Dorsolateral prefrontal cortex (tissue), 122 donors: ENCODE measurements at places on chromosomes 12 and 14.

DNA sequence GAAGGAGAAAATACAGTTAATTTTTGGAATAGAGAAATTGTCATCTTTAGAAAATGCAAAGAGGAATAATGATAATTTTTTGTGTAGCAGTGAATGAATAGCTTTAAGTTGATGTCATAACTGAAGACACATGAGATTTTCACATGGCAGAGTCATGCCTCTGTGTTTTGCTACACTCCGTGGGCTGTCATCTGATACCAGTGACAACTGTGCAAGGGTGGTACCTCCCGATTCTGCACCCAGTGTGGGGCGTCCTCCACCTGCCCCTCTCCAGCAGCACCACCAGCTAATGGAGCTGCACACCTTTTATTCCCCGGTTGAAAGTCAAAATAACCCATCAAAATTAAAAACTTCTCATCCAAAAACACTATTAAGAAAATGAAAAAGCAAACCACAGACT is 47.2 kb downstream of the ANKRD9 start:
- DNase-seq, result no peak

GRCh38 chr12:67358781-67359338 is 89.7 kb downstream of the CAND1 start:
- DNase-seq, result no peak

DNA sequence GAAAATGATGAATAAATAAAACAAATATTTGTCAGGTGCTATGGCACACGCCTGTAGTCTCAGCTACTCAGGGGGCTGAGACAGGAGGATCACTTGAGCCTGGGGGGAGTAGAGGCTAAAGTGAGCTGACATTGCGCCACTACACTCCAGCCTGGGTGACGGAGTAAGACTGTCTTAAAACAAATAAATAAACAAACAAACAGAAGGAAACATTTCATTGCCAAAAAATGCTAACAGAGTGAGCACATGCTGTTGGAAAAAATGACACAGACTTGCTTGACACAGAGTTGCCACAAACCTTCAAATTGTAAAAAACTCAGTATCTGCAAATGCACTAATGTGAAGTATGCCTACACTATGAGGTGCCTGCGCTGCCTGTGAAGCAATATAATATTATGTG is 50.8 kb upstream of the AP4S1 start:
- DNase-seq, result no peak

- no peak for DNase-seq
Measured at GRCh38 chr12:32561931-32562341, 117.2 kb upstream of the DNM1L start.

GRCh38 chr12:8664228-8664913 is 1.7 kb upstream of the MFAP5 start:
- DNase-seq, result no peak

DNA sequence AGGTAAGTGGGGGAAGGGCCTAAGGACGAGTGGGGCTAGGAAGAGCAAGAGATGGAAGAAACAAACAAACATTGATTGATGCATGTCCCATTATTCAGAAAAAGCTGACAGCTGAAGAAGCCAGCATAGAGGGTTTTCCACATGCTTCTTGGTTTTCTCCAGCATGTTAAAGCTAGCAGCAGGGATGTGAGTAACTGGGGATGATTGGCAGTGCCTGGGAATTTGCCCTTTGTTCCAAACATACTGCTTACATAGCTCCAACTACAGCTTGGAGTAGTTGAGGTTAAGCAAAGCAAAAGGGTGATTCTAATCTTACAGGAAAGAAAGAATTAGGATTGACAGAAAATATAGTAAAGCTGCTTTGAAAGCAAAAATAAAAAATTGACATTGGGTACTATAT is 68.0 kb upstream of the IFNG-AS1 start:
- no peak for DNase-seq

GRCh38 chr12:50567926-50568325 is 63.1 kb downstream of the DIP2B start:
- DNase-seq, result no peak

DNA sequence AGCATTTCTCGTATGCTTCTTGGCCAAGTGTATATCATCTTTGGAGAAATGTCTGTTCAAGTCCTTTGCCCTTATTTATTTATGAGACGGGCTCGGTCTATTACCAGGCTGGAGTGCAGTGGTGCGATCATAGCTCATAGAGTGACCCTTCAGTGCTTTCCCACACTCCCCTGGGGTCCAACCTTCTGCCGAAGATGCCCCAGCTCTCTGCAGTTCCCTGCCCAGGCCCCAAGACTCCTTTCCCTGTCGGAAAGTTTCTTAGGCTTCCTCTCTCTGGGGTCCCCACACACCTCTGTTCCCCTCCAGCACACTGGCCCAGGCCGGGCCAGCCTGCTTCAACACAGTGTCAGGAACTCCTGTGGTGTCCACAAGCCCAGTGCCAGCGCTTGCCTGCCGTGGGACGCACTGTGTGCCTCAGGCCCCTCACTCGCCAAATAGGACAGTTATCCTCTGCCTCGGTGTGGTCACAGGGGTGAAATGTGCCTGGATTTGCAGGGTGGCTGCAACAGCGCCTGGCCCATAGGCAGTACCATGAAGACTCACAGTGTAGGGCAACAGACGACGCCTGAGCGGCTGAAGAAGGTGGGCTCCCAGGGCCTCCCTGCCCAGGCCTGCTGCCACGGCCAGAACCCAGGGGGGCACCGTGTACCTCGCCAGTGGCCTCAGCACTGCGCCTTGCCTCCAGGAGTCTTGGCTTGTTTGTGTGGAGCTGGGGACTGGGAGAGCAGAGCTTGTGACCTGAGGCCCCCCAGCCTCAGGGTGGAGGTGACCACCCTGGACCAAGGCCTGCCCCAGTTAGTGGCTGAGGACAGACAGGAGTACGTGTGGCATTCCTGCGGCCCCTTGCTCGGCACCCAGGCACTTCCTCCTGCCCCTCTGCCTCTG is 4.9 kb upstream of the ASPG start:
- no peak for DNase-seq

DNA sequence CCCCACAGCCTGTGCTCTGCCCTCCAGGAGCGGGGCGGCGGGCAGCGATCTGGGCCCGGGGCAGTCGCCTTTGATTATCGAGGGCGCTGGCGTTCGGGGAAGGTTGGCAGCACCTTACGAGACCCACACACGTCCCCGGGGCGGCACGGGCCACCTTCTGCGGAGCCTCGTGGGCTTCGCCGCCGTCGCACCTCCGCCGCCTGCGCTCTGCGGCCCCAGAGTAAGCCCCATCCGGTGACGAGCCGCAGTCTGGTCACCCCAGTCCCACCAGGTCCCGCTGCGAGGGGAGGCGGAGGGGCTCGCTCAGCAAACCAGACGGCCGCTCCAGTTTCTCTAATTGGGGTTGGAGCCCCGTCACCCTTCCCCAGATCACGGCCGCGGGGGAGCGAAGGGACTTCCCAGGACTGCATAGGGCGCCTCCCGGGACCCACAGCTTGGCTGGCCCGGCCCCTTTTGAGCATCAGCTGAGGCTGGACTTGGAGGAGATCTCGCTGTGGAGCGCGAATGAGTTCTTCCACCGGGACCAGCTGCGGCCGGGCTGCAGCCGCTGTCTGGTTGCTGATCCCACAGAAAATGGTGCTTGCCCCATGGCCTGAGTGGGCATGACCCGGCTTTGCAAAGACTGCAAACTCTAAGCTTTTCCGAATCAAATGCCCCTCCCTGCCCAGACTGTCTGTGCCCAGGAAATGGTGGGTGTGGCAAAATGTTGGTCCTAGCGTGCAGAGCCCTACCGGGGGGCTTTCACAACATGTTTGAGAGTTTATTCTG is 560 bp downstream of the LGALS3 start:
- DNase-seq, result no peak

- DNase-seq, result no peak
Measured at GRCh38 chr12:127179176-127179575, 1087.8 kb upstream of the TMEM132C start.

DNA sequence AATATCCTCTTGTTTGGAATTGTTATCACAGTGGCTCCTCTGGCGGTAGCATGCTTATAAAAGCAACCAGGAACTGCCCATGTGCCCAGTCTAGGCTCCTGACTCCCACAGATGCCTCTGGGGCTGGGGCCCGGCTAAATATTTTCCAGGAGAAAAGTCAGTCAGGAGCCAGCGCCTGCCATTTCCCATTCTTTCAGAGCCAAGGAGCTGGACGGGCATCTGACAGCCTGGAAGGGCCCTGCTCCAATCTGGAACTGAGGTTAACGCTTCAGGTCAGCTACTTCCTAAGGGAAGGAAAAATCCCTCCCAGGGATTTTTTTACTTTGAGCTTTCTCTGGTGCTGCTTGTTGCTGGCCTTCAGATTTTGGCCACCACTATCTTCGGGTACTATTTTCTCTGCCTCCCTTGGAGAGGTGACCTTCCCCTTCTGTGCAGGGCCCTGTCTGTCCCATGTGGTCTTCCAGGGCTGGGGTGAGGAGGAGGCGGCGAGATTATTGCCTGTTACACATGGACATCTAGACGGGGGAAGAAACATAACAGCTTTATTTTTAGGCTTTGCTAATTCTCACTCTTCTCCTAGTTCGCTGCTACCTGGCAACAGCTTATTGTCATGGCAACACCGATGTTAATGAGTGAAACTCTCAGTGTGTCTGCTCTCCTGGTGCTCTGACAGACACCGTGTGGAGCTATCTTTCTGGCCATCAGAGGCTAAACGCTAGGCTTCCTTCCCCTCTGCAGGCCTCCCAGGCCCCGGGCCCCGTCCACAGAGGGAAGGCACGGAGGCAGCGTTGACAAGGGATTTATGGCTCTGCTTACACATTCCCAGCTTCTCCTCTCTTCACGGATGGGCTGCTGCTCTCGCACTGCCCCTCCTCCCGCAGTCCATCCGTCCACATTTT is 160.4 kb downstream of the CACNA1C start:
- peak; percentile 71 for DNase-seq

- DNase-seq, result no peak
Measured at GRCh38 chr12:131159660-131160059, 206.0 kb downstream of the ADGRD1 start.

DNA sequence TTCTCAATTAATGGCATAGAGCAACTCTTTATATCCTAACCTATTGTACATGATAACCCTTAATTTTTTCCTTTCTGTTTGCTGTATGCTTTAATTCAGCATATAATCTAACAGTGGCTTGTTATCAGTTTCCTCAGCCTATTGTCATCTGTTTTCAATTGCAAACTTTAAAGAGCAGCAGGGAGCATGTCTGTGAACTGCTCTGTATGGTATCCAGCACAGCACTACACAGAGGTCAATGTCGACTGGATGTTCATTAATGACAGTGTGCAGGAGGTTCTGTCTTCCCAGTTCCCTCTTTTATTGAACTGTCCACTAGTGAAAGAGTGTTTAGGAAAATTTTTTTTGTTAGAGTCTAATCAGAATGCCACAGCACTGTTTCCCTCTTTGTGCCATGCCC is 609.1 kb downstream of the SOX5 start:
- no peak for DNase-seq

DNA sequence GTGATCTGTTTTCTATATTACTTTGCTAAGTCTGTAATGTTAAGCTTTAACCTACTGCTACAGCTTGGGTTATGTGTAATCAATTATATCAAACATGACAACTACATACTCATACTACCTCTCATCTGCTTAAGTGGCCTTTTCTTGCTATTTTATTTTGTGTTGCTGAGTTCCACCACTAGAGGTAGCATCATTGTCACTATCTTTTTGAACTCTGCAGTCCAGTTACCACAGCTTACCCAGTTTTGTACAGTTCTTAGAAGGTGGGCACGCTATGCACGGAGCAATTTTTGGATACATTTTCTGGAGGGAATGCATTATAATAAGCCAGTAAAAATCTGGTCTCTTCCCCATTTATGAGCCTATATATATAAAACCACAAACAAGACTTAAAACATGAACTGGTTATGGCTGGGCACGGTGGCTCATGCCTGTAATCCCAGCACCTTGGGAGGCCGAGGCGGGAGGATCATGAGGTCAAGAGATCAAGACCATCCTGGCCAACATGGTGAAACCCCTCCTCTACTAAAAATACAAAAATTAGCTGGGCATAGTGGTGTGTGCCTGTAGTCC is 48.5 kb downstream of the SAV1 start:
- DNase-seq, result no peak

GRCh38 chr12:57086493-57087009 is 2.4 kb upstream of the NAB2 start:
- DNase-seq, result peak; percentile 68

DNA sequence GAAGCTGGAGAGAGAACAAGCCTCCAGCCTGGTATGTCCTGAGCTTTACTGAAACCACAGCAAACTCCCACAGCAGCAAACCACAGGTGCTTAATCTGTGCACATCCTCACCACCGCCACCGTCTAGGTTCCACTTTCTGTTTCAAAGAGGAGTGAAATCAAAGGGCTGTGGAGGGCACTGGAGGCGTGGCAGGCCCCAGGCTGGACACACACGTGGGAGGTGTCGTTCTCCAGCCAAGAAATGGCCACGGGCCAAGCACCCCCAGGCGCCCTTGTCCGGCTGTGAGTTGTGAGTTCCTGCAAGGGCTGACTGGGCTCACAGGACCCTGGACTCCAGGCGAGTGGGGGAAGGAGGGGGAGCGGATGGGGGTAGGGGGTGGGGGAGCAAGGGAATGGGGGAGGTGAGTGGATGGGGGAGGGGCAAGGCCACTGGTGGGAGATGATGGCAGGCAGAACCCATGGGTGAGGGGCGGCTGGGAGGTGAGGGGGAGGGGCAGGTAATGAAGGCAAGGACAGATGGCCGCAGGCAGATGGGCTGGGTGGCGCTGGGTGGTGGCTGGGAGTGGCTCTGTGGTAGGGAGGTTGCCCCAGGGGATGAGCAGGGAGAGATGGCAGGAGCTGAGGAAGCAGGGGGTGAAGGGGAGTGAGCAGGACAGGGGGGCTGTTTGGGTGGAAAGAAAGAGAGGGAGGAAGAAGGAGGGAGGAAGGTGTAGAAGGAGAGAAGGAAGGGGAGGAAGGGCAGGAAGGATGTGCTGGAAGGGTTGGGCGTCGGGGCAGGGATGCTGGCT is 86.7 kb downstream of the NCOR2 start:
- DNase-seq, result no peak
